Stimulated activated CD4-positive, alpha-beta T cell treated with anti-CD3 and anti-CD28 coated beads, Interleukin-1b, Interleukin-23, amount 100 ng/mL, for 24 hours (primary cell): ENCODE measurements at places on chromosomes 3 and 15.

DNA sequence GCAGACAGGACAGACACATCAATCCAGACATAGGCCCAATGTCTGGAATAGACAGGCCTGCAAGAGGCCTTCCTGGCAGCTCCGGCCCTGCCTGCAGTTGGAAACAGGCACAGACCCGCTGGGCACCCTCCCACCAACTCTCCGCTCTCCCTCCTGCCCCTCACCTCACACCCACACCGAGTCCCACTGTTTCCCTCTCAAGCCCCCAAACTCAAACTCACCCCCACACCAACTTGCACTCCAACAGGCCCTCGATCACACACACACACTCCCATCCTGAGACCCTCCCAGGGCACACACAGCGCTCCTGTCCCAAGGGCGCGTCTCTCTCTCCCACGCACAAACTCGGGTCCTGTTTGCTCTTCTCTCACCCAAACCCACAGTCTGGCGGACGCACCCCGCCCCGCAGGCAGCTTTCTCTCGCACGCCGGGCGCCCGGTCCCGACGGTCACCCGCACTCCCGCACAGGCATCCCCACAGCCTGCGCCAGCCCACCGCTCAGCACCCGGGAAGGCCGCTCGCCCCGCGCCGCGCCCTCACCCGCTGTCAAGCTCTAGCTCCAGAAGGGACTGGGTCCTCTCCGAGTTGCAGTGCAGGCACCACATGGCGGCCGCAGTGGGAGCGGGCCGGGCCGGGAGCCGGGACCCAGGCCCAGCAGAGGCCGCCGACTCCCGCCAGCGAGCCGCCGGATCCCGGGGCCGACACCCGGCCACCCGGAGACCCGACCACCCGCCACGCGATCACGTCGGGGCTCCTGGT, 106.2 kb downstream of the IQSEC1 start:
- DNase-seq = no peak

GRCh38 chr15:57290187-57290586, 86.1 kb upstream of the CGNL1 start:
- no peak for DNase-seq

GRCh38 chr15:98801234-98801561, 152.9 kb downstream of the IGF1R start:
- DNase-seq = no peak

GRCh38 chr3:78911394-78911793, 856.4 kb downstream of the ROBO1 start:
- no peak for DNase-seq

- DNase-seq = no peak
Measured at GRCh38 chr15:85008474-85009260, 27.0 kb downstream of the PDE8A start.
